HCT116 (cell line): ENCODE measurements at places on chromosomes 7 and 10. TPM values are rescaled to one million over a fixed set of nuclear protein-coding genes. Genes with fewer than 3 reads are reported as not detected.

The INPP5A gene
- total RNA-seq, result 12.3 TPM

DNA sequence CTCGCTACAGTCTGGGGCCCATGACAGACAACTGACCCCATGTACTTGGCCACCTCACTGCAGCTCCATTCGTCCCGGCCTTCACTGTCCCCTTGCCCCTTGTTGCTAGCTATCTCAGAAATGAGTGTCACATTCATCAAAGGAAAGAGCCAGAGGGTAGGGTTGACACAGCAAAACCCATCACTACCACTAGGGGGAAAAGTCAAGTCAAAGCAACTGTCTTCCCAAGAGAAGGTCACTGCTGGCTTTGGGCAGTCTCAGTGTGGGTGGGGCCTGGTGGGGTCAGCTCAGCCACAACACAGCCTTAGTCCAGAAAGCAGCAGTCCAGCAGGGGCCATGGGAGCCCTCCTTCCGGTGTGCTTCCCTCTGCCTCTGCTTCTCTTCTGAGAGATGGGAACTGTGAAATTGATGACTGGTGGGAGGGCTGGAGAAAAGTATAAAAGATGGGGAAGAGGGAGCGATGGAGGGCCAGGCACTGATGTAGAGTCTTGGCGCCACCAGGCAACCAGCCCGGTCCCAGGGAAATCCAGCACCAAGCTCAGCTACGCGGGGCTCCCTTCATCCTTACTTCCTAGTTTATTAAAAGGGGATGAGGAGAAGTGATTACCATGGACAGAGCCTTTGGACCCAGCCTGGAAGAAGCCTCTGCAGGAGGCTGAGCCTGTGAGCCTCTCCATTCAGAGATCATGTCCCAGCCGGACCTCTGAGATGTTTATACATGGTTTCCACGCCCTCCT, 58.0 kb downstream of the PLXNA4 start:
- no peak overlapping the region for H3K4me3 ChIP-seq
- H3K4me1 ChIP-seq, result peaks cover 3% of the 10 kb centered on the region; the same call in 1 of the 2 replicates
- H3K36me3 ChIP-seq, result no peaks in the 10 kb centered on the region
- peak; percentile 29 for DNase-seq
- H3K27ac ChIP-seq, result no peak overlapping the region

- H3K4me1 ChIP-seq, result peaks cover 64% of the 10 kb centered on the region
- H3K36me3 ChIP-seq, result no peaks in the 10 kb centered on the region
- no peak overlapping the region for H3K4me3 ChIP-seq
Observed at GRCh38 chr10:90313576-90314325, 544.1 kb downstream of the HTR7 start.

The ELOVL3 gene
- 5.5 TPM for total RNA-seq

GRCh38 chr7:4216016-4216415, 466.1 kb upstream of the FOXK1 start:
- no peak overlapping the region for H3K27ac ChIP-seq
- H3K36me3 ChIP-seq, result no peaks in the 10 kb centered on the region
- no peak overlapping the region for H3K4me3 ChIP-seq
- no peak for DNase-seq
- no peaks in the 10 kb centered on the region for H3K4me1 ChIP-seq
